Activated CD4-positive, alpha-beta T cell treated with anti-CD3 and anti-CD28 coated beads, Interleukin-2, amount 50 U/mL, for 16 hours (primary cell): ENCODE measurements at places on chromosomes 16 and 17.

- DNase-seq, result no peak
These were observed 8.0 kb upstream of the ZNF469 start for GRCh38 chr16:88374736-88375135.

DNA sequence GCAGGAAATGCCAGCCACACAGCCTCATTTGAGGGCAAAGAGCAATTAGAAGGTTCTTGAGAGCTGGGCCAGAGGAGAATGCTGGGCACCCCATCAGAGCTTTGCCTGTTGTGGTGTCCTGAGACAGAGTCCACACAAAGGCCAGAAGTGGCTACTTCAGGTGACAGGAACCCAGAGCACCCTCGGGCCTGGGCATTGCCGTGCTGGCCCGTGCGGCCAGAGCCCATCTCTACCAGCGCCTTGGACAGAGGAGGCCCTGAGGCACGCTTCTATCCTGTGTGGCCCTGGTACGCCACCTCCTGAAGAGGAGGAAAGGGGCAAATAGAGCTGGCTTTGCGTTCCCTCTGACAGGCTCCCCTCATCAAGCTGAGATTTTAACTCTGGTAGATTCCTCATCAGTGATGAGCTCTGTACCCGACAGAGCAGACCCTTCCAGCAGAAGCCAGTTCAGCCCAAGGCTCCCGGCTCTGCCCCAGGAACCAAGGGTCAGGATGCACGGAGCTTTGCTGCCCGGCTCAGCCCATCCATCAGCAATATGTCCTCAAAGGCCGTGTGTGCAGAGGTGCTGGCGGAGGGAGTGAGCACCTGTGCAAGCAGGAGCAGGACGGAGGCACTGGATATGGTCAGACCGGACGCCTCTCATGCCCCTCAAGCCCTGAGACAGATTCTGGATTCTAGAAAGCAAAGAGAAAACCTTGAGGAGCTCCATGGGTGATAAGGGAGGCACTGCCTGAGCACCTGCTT, 3.4 kb upstream of the RASD1 start:
- no peak for DNase-seq

- DNase-seq, result no peak
These were observed 219.5 kb downstream of the NTN1 start for GRCh38 chr17:9240659-9241370.

DNA sequence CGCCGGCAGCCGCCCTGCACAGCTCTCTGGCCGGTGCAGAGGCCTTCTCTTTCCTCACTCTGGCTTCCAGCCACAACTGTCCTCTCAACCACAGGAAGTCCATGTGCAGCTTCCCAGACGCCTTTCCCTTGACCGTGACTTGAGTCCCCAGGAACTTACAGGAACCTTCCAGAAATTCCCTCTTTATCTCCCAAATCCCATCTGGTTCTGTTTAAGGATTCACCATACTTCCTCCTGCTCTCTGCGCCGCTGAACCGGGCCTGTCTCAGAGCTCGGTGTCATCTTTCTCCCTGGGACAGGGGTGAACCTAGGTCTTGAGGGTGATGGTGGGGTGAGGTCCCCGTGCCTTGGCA, 65.2 kb upstream of the ZNF469 start:
- DNase-seq, result no peak

DNA sequence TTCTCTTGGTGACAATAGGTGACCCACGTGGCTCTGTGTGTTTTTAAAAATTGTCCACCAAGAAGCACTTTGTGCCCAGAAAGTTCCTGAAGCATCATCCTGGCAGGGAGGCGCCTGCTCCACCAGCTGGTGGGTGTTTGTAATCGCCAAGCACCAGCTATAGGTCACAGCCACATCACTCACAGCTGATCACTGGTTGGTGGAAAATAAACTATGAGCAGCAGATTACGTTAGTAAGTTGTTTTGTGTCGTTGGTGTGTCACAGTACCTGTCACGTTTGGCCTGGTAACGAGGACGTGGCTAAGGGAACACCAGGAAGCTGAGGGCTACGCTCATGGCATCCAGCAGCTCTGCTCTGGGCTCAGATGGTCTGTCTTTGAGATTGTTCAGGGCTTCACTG, 10.1 kb downstream of the MRM3 start:
- no peak for DNase-seq

DNA sequence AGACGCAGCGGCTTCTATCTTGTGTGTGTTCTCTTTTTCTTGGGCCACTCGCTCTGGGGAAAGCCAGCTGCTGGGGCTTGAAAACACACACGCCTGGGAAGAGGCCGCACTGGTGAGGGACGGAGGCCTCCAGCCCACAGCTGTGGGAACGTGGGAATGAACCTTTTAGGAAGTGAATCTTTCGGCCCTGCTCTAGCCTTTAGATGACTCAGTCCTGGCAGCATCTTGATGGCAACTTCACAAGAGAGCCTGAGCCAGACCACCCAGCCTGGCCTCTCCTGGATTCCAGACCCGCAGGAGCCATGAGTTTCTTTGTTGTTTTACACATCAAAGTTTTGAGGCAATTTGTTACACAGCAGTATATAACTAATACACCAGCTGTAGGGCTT, 2.2 kb upstream of the PDPK1 start:
- DNase-seq, result no peak

DNA sequence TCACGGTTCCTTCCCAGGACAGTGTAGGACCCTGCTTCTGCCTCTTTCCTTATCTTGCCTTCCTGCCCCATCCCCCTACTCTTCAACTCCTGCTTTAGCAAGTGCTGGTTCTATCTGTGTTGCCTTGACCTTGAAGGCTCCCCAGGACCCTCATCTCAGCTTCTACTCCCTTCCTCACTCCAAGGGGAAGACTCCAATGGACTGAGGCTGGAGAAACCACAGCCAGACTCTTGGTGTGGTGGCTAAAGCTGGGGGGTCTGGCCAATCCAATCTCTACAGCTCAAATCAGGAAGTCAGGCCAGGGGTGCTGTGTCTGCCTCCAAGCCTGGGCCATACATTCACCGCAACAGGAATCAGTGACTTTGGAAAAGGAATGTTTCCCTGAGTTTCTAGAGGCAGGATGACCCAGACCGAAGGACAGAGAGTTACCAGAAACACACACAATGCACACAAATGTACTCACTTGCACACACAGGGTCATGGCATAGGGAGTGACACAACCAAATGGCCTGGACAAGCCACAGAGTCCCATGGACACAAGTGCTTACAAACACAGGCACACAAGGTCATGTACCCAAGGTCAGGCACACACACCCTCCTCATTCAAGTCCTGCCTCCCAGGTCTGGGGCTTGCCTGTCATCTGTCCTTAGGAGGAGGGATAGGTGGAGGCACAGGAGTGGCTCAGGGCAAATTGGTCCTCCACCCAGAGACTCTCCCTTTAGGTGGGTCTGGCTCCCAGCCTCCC, 1.7 kb upstream of the HSD11B2 start:
- no peak for DNase-seq

DNA sequence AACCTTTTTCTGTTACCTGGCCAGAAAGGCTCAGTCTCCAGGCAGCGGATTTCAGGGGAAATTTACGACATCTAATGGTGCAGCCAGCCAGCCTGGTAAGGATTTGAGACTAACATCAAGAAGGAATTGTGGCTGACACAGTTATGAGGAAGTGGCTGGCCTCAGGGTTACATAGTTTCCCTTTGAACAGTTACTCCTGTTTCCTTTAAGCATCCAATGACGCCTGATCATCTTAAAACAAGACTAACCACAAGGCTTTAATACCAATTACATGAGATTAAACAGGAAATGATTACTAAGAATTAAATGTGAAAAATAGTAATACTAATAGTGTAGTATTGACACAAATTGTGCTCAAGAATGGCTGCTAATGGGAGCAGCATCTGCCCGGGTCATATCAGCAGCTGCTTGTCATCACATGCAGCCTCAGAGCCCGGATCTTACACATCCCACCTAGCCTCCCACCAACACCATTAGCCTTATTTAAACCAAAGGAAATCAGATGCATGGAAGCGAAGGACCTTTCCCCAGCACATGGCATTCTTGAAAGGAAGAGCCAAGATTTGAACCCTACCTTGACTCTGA, 431.8 kb downstream of the PMP22 start:
- DNase-seq, result peak; percentile 12

- no peak for DNase-seq
These were observed 5.6 kb downstream of the STAT5B start for GRCh38 chr17:42270596-42270995.

DNA sequence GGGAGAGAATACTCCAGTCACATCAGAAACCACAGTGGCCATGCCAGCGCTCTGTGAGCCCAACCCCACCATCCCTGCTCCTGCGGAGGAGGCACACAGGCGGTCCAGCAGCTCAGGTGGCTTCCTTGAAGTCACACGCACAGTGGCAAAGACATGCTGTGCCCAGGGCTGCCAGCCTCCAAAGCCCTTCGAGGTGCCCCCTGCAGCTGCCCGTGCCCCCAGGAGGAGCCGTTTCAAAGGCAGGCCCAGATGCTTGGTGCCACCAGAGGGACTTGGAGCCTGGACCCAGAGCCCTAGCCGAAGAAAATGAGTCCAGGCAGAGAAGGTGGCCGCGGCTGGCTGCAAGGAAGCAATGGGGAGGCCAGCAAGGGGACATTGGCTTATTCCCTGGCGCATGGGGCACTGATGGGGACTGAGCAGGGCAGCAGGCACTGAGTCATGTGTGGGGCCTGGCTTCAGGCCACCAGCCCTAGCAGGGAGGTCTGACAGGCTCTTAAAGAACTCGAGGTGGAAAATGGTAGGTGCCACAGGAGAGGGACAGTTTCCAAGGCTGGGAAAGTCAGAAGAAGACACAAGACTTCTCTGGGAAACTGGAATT, 17.2 kb upstream of the CACNG1 start:
- DNase-seq, result no peak

GRCh38 chr16:75364286-75364791, 69.0 kb downstream of the CFDP1 start:
- DNase-seq, result no peak

- DNase-seq, result no peak
These were observed 5.5 kb downstream of the BIRC5 start for GRCh38 chr17:78219396-78220150.

DNA sequence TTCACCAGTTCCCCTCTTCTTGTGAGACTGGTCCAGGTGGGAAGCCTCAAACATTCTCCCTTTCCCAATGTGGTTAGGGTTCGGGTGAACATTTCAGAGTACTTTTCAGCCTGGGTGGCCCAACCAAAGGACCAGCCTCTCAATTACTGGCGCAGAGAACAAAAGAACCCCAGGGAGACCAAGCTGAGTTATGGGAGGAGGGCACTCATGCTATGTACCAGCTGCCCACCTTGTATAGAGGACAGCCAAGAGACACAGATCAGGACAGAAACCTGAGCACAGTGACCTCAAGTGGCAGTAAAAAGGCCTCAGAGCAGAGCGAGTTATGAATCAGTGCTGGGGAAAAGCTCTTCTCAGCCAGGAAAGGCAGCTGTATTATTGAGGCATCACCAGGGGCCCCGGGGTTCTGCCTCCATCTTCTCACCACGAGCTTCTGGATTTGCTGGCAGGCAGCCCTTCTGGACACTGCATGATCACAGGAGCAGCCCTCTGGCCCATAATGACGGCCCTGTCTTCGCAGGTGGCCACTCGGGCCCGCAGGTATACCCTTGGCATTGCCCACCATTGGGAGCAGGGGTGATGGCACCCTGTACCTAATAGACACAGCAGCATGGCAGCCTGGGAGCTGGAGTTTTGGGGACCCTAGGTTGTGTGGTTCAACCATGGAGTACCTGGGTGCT, 3.8 kb downstream of the G6PC3 start:
- DNase-seq, result no peak

- DNase-seq, result no peak
These were observed 4.1 kb downstream of the NETO2 start for GRCh38 chr16:47139561-47140185.

DNA sequence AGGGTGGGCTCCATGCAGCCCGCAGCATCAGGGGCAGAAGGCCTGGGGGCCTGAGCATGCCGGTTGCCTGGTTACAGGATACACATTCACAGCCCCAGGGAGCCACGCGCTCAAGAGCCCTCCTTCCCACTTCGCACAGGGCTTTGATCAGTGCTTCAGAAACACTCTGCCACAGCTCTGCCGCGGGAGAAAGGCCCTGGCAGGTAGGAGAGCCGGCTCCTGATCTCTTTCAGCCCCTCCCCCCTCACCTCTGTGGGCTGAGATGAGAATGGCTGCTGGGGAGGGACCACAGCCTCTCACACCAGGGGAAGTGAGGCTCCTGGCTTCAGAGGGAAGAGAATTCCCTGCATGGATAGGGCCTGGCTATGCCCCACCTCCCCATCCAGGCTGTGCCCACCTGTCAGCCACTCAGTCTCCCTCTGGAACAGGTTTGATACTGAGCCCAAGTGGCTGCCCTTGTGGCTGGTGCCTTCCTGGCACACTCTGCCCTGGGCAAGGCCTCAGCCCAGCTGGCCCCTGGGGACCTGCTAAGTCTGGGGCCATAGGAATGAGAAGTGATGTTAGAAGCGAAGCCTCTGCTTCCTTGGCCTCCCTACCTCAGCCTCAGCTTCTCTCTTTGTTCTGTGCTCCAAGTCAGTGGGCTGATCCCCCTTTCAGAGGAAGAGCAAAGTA, 8.6 kb downstream of the DOK4 start:
- DNase-seq, result no peak

GRCh38 chr16:13552062-13552959, 367.6 kb upstream of the ERCC4 start:
- DNase-seq, result no peak

GRCh38 chr17:44384823-44385286, 4.6 kb downstream of the ITGA2B start:
- DNase-seq, result no peak

DNA sequence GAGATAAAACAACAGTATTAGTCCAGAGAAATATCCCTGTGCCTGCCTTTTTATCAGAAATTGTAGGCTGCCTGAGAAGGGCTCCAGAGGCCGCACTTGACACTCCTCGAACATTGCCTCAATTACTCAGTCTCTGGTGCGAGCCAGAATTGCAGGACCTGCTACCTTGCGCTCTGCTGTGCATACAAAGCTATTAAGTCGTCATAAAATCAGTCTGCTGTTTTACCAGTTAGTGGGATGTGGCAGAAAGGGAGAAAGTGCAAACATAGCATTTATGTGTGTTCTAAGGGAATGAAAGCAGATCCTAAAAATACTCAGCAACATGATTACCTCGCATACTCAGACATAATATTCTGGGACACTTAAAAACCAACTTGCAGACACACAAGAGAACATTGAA, 70.6 kb downstream of the TMC6 start:
- no peak for DNase-seq

DNA sequence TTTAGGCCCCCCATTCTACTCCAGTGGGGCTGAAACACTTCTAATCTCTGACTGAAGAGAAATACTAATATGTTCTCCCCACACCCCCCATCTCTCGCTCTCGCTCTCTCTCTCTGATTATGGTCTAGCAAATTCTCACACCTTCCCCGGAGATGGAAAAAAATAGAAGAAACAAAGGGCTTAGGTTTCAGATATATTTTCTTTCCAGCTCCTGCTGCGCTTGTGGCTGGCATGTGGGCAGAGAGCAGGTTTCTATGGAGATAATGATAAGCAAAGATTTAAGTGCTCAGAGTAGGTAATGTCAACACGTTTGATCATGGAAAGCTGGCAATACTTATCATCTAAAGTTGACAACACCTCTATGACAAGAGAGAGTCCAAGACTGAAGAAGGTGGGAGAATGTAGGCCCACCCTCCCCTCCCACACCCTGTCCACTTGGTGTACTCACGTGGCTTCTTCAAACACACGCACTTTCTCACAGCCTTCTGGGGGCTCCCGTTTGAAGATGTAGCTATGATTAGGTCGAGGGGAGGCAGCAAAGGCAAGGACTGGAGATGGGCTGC, 8.0 kb upstream of the SLC35B1 start:
- peak; percentile 68 for DNase-seq

GRCh38 chr17:37772982-37773381, 28.1 kb upstream of the HNF1B start:
- peak; percentile 30 for DNase-seq
